ENCODE measurements at places on chromosomes 16 and 17.

GRCh38 chr17:73571511-73572130 is 72.6 kb downstream of the SDK2 start:
- no peak overlapping the region for H3K4me3 ChIP-seq
- no peak overlapping the region for H3K27ac ChIP-seq
- no peaks in the 10 kb centered on the region for H3K4me1 ChIP-seq
- no peaks in the 10 kb centered on the region for H3K27me3 ChIP-seq
- no peaks in the 10 kb centered on the region for H3K36me3 ChIP-seq
- DNase-seq: peak; percentile 26

DNA sequence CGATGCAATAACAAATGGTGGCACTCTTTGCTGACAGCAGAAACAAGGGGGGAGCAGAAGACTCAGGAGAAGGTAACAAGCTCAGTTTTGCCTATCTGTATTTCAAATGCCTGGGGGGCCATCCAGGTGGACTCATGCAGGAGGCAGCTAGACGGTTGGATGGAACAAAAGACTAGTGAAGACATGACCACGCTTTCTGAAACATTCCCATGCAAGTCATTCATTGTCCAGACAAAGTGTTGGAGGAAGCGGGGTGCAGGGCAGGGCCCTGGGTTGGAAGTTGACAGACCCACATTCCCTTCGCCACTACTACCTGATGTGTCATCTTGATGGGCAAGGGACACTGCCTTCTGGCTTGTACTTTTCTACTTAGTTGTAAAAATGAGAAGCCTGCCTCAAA is 29.8 kb upstream of the CRYBA1 start:
- peaks cover 3% of the 10 kb centered on the region for H3K4me1 ChIP-seq
- H3K27me3 ChIP-seq: no peaks in the 10 kb centered on the region
- no peak for DNase-seq
- no peak overlapping the region for H3K27ac ChIP-seq
- no peaks in the 10 kb centered on the region for H3K36me3 ChIP-seq
- H3K4me3 ChIP-seq: no peak overlapping the region

DNA sequence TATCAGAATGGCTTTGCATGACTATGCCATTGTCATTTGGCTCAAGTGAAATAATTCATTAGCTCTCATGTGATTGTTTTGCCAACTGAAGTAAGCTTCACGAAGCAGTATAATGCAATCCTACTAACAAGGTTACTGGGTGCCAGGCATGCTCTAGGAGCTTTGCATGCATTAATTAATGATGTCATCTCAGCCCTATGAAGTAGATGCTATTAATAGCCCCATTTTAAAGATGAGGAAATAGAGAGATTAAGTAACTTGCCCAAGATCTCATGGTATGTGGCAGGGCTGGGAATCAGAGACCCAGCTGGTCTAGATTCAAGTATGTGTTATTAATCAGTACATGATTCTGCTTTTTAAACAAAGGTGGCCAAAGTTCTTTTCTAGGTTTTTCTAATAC is 14.1 kb downstream of the KRT39 start:
- no peak for DNase-seq
- H3K4me1 ChIP-seq: no peaks in the 10 kb centered on the region
- no peaks in the 10 kb centered on the region for H3K36me3 ChIP-seq
- no peaks in the 10 kb centered on the region for H3K27me3 ChIP-seq
- H3K4me3 ChIP-seq: no peak overlapping the region

DNA sequence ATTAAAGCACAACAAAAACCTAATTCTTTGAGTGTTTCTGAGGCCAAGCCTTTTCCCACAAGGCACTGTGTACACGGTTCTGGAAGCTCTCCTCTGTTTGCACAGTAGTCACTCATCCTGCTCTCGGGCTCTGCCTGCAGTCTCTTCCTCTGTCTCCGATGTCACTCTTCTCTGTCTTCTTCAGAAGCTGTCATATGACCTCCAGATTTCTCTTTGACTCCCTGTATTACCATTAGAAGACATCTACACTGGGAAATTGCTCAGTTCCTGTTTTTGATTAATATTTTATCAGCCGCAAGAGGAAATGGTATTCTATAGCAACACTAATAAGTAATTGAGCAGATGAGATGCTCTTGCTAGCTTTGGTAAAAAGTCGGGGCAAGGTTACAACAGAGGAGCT is 422.9 kb downstream of the WWOX start:
- DNase-seq: no peak
- no peaks in the 10 kb centered on the region for H3K36me3 ChIP-seq
- no peak overlapping the region for H3K4me3 ChIP-seq
- no peak overlapping the region for H3K27ac ChIP-seq
